HFFc6 (cell line): ENCODE measurements at places on chromosomes 4 and X. TPM values are rescaled to one million over a fixed set of nuclear protein-coding genes. Genes with fewer than 3 reads are reported as not detected.

The PFKFB1 gene
- not detected in 2 replicates for total RNA-seq

The TEX13D gene
- total RNA-seq, result not detected in 3 replicates

- no peak for DNase-seq
- no peak overlapping the region for H3K27ac ChIP-seq
- no peaks in the 10 kb centered on the region for H3K36me3 ChIP-seq
- no peak overlapping the region for H3K4me3 ChIP-seq
- H3K4me1 ChIP-seq, result no peaks in the 10 kb centered on the region
- no peaks in the 10 kb centered on the region for H3K27me3 ChIP-seq
Observed at GRCh38 chr4:104616401-104616820, 121.7 kb upstream of the CXXC4 start.

DNA sequence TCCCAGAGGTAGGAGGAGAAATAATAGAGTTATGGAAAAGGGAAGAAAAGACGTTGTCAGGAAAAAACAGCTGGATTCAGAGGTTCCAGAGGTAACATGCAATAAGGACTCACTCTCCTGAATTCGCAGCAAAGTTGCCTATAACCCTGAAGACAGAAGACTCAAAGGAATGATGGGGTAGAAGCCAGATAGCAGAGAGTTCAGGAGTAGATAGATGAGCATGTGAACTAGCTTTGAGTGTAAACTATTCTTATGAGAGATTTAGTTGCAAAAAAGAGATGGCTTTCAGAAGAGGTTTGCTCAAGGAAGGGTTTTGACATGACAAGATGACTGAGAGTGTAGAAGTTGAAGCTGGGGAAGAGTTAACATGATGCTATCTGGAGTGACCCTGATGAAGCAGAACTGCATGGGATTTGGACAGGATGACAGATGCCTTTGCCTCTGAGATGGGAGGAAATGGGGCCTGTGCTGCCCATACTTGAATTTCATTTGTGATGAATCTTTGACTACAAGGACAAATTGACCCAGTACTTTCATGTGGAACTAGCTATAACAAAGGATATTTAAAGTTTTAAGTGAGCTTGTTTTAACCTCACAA, 73.9 kb downstream of the AMELX start:
- DNase-seq, result no peak
- H3K36me3 ChIP-seq, result no peaks in the 10 kb centered on the region
- peaks cover 25% of the 10 kb centered on the region for H3K4me1 ChIP-seq
- no peak overlapping the region for H3K4me3 ChIP-seq
